Pulmonary artery endothelial cell (primary cell): ENCODE measurements at places on chromosomes 16 and 17. TPM values are rescaled to one million over a fixed set of nuclear protein-coding genes. Genes with fewer than 3 reads are reported as not detected.

Gene RCVRN
- total RNA-seq, result not detected in 2 replicates

Gene CCL4
- total RNA-seq, result not detected in 2 replicates

Gene SULT1A1
- 13.1 and 17.3 TPM in 2 replicates for total RNA-seq

Gene CA7
- not detected in 2 replicates for total RNA-seq

Gene PYY
- total RNA-seq, result not detected in 2 replicates

Gene KRTAP4-3
- not detected in 2 replicates for total RNA-seq

Gene SOST
- not detected in 2 replicates for total RNA-seq

Gene VAMP2
- total RNA-seq, result 3.9 and 4.0 TPM in 2 replicates

Gene TUBG2
- 3.6 and 4.4 TPM in 2 replicates for total RNA-seq

Gene UNC13D
- 7.3 and 7.6 TPM in 2 replicates for total RNA-seq

Gene P2RX1
- total RNA-seq, result 0.11 TPM in 1 of 2 replicates, not detected in the other

Gene TBC1D3G
- total RNA-seq, result not detected in 2 replicates
